ENCODE measurements at places on chromosomes 3 and 15.

- no peak for DNase-seq
Measured at GRCh38 chr3:127065561-127066290, 82.8 kb downstream of the PLXNA1 start.

DNA sequence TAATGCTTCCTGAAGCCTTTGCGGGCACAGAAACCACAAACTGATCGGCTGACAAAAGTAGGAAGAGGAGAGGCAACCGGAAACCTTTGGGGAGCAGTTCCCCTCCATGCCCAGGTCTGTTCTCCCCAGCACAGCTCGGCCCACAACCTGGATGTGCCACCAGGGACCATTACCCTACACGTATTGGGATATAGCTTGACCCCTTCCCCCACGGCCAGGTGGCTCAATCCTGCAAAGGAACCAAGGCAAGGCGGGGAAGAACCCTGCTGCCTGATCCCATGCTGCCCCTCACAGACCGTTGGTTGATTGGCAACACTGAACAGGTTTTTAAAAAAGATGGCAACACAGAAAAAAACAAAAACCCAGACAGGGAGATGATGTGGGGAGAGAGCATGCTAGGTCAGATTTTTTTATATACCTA is 19.7 kb upstream of the TCAIM start:
- no peak for DNase-seq

DNA sequence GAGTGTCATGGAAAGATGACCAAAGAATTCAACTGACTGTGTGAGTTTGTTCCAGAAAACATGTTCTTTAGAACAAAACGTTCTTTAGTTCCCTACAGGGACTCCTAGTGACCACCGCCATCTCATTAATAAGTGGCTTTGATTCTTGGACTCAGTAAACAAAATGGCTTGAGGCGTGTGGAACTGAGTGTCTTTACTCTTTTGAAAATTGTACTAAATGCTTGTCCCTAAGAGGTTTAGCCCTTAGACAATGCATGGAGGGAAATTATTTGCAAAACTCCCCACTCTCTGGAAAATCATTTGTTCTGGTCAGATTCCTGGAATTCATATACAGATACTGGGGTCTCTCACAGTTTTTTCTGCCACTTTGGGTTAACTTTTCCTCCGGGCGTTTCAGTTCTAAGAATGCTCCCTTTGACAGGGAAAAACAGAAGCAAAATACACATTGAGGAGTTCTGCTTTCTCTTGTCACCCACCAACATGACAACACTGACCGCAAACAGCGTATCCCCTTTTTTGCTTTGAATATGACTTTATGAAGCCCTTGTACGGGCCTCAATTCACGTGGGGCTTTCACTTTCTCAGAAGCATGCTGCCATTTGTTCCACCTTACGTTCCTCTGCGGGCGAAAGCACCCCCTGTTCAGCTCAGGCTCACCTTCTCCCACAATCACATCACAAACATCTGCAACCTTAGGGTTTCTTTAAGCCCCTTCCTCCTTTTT is 15.3 kb upstream of the NRROS start:
- DNase-seq: no peak

- no peak for DNase-seq
Measured at GRCh38 chr3:14453876-14454638, 51.7 kb downstream of the SLC6A6 start.

- no peak for DNase-seq
Measured at GRCh38 chr3:96803870-96804269, 10.5 kb upstream of the EPHA6 start.

GRCh38 chr15:88571153-88571851 is 24.8 kb upstream of the DET1 start:
- peak; percentile 37 for DNase-seq

- DNase-seq: no peak
Measured at GRCh38 chr15:25711691-25712090, 151.4 kb downstream of the ATP10A start.

DNA sequence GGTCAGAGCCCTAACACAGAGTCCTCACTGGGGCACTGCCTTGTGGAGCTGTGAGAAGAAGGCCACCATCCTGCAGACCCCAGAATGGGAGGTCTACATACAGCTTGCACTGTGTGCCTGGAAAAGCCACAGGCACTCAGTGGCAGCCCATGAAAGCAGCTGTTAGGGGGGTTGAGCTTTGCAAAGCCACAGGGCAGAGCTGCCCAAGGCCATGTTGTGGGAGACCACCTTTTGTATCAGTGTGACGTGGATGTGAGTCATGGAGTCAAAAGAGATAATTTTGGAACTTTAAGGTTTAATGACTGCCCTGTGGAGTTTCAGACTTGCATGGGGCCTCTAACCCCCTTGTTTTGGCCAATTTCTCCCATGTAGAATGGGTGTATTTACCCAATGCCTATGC is 52.9 kb upstream of the TPRG1 start:
- DNase-seq: no peak

GRCh38 chr15:96495386-96495785 is 164.9 kb downstream of the NR2F2 start:
- no peak for DNase-seq

DNA sequence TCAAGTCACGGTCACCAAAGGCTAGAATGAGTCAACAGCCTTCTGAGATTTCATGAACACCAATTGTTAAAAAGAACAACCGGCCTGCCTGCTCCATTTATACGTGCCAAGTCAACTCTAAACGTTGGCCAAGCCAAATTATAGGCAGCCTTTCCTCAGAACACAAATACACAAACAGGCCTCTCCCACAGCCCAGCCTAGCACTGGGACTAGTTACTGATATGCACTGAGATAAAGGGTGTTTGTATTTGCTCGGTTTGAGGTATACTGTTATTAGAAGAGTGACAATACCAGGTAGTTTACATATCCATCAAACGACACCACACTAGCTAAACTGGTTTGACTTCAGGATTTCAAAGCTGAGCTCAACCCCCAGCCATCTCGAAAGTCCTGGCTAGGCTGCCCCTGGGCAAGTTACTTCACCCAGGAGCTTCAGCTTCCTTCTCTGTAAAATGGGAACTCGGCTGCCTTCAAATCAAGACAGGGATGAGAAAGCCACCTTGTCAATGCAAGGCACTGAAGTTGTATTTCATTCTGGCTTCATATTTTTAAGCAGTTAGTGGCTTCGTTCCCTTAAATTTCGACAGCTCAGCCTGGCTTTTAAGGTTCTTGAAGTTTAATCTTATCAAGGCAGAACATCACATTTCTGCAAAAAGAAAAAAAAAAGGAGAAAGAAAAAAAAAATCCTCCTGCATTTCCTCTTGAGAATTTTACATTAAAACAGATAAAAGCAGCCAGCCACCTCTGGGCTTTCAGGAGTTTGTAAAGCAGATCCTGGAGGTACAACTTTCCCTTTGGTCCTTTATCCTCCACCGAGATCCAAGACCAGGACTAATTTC is 4.0 kb downstream of the TLE3 start:
- no peak for DNase-seq

DNA sequence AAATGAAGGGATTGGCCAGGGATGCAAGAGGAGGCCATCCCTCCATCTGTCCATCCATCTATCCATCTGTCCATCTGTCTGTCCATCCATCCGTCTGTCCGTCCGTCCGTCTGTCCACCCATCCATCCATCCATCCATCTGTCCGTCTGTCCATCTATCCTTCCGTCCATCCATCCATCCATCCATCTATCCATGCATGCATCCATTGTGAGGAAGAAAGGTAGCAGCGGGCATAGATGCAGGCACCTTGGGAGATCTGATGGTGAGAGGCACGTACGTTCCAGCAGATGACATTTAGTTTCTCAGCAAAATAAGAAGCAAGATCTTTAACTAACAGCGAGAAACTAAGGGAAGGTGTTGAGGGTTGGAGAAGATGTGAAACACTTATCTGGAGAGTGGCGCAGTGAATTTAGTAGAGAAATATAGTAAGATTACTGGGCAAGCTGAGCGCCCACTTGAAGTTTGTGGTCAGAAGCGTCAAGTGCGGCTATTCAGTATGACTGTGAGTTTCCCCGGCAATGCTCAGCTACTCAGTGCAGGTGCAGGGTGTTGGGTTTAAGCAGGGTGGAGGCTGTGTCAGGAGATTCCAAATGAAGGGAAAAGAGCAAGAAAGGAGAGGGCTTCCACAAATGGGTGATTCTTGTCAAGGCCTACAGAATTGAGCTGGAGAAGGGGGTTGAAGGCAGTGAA is 22.4 kb upstream of the SRP14 start:
- no peak for DNase-seq

- no peak for DNase-seq
Measured at GRCh38 chr15:73284090-73284716, 84.6 kb downstream of the HCN4 start.

GRCh38 chr3:42664438-42664803 is 10.9 kb downstream of the ZBTB47 start:
- no peak for DNase-seq

GRCh38 chr15:97745481-97746071 is 214.9 kb upstream of the ARRDC4 start:
- DNase-seq: no peak

- DNase-seq: no peak
Measured at GRCh38 chr3:160475884-160476283, 26.3 kb upstream of the TRIM59 start.
